Left cardiac atrium (tissue), 4 donors: ENCODE measurements at places on chromosomes 7 and 10. TPM values are rescaled to one million over a fixed set of nuclear protein-coding genes. Genes with fewer than 3 reads are reported as not detected.

DNA sequence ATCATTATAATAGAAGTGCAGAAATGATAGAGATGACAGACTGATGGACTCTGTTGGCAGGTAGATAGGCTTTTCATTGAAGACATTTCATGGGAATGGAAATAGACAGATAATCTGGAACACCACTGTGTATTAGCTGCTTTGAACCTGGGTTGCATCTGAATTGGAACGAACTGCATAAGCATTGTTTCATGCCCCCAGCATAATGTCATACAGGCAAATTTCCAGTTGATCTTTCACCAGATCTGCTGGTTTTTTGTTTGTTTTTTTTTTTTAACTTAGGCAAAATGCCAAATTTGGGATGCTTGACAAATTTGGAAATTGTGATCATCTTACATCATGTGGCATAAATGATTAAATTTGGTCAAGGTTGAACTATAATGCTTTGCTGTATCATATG, 172.1 kb upstream of the AOAH start:
- no peak for DNase-seq

DNA sequence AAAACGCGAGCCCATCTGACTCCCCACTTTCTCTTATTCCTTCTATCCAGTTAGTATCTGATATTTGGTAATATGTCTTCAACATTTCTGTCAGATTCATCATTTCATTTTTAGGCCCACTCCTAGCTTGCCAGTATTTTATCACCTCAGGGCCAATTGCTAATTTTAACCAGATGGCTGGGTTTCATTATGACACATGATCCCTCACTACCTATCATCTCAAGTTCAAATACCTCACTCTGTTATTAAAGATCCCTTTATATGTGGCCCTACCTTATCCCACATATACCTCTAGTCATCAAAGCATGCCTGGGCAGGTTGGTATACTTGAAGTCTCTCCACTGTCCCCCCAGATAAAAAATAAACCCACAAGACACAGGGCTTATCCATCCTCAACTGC, 104.9 kb downstream of the RNLS start:
- no peak for DNase-seq

Gene CLDN4
- total RNA-seq: 0.71 TPM

Gene PARP12
- 15.1 TPM for total RNA-seq

- DNase-seq: no peak
These were observed at the start of gene IGF2BP3 for GRCh38 chr7:23470330-23471105. IGF2BP3 (minus strand) TSS chr7:23470491; CDS start chr7:23470110, 381 bp downstream.

DNA sequence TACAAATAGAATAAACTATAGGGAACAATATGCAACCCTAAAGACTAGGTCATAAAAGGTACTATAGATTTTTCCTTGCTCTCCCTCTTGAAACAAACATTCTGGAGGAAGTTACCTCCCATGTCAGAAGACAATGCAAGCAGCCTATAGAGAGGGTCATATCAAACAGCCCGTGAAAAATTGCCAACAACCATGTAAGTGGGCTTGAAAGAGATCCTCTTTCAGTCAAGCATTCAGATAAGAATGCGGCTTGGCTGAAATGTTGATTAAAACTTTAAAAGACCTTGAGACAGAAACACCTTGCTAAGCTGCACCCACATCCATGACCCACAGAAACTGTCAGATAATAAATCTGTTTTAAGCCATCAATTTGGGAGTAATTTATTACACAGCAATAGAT, 526.6 kb upstream of the GHITM start:
- DNase-seq: no peak
